H1 (cell line): ENCODE measurements at places on chromosomes 2 and 18.

DNA sequence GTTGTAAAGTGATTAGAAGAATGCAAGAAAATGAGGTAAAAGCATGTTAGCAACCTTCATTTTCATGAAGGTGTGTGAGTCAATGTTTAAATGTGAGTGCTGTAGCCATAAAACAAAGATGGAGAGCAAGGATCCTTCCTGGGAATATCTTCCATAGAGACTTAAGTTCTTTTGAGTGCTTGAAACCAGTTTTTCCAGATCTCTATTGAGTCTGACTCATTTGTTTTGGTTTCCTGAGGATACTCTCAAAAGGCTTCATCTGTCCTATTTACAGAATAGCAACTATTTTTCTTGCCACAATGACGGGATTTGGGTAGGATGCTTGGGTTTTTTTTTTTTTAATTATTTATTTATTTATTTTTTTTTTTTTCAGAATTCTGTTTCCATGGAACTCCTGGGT is 45.9 kb upstream of the ASB1 start:
- no peak for DNase-seq

DNA sequence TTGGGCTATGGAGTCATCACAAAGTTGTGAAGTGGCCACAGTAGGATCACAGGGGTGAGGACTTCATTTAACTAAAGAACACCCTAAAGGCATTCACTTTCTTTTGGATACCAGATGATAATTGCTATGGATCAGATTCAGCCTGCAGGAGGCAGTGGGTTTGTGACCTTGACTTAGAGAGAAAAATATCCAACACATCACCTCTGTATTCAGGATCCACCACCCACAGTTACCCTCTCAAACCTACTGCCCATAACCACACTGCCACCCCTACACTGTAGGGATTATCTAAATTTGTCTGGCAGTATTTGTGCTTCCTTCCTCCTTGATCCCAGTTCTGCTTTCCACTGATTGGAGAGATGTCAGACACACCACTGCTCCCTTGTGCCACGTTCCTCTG is 269.4 kb downstream of the MYCN start:
- no peak for DNase-seq

- no peak for DNase-seq
Measured at GRCh38 chr2:58127111-58127510, 80.5 kb downstream of the VRK2 start.

DNA sequence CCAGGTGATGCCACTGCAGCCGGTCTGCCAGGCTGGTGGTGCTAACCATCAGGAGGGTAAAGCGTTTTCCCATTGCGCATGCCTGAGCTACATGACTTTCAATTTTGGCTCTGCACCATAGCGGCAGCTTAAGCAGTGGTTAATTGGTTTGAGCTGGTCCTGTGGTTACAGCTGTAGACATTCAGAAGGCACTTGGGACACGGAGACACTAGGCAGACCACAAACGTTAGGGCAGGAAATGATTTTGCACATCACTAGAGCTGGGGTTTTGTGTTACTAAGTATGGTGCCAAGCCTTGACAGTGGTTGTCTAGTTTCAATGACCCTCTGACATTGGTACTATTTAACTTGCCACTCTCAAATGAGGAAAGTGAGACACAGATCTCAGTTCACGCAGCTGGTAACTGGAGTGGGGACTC is 28.9 kb upstream of the CNOT11 start:
- no peak for DNase-seq

DNA sequence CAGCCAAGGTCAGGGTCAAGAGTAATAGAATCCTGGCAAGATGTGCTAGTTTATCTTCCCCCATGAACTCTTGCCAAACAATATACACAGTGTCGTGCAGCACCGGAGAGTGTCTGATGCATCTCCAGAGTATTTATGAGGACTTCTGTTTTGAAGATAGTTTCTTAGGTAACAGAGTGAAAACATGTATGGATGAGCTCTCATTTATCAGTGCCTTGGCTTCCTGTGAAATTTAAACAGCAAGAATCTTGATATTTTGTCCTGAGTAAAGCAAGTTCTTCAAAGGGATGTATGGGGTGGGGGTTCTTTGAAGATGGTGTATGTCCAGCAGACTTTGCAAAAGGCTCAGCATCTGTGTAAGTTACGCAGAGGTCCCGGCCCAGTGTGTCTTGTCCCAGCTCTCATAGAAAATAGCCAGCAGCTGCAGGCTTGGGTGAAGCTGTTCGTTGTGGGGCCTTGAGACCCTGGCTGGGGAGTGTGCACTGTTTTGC is 361.0 kb upstream of the NT5C1B start:
- no peak for DNase-seq

DNA sequence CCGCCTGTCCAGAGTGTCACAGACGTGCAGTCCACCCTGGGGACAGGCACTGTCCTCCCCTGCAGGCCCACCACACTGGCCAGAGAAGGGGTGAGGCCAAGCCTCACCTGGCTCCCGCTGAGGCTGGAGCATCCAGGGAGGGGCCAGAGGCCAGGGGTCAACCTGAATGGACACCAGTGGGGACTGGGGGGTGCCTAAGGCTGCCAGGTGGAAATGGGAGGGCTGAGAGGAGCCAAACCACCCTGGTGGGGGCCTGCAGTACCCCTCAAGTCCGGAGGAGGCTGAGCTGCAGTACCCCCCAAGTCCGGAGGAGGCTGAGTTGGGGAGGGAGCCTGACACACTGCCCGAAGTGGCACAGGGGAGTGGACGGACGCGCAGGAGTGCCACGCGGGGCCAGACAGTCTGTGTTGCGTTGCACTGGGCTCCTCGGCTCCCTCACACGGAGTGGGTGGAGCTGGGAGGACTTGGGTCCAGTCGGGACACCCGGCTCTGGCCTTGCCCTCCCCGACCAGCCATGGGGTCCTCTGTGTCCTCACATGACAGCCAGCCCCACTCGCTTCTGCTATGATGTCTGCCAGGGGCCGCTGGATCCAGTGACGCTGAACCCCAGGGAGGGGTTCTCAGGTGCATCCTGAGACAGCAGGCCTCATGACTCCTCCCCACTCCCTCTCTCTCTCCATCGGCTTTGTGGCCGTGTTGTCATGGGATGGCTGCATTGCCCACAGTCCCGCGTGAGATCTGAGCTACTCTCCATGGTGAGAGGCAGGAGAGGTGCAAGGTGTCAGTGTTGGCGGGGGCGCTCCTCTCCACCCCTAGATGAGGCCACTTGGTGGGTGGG is 22.3 kb upstream of the GPC1 start:
- no peak for DNase-seq

GRCh38 chr2:28049899-28050298 is 159.4 kb downstream of the BABAM2 start:
- DNase-seq: no peak

DNA sequence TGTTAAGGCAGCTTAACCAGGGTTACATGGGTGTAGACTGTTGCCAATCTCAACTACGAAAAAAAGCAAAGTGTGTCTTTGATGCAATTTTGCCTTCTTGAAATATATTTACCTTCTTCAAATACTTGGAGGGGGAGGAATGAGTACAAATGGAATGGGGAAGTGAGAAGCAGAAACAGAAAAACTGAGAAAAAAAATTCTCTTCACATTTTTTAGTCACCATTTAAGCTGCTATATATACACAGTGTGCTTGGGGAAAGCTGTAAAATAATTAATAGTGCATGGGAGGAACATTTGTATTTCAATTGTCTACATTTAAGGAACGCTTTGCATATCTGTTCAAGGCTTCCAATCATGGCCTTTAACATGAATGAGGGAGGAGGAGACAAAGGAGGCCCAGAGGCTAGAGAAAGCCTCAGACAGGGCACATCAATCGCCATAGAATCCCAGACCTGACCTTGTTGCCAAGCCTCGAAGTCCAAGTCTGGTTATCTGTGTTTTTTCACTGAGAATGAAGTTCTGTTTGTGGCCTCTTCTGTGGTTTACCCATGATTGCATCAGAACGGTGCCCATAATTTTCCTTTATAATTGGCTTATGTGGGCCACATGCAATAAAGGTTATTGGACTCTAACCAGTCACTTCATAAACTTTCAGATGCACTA is 158.6 kb downstream of the PIK3C3 start:
- DNase-seq: no peak

DNA sequence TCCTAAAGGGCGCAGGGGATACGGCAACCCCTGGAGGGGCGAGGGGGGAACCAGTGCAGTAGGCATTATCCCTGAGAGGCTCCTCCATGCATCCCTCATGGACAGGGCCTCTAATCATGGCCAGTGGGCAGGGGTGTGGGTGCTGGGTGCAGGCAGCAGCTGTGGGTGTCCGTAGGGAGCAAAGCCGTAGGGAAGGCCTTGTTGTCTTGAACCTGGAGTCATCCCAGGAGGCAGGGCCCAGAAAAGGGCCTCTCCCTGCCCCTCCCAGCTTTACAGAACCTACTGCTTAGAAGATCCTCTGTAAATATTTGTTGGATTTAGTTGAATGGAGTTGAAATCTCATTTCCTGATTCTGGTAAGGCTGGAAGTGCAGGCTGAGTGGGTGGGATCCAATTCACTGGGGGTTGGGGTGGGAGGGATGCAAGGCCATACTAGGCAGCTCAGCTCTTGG is 207.0 kb upstream of the HAAO start:
- DNase-seq: no peak

DNA sequence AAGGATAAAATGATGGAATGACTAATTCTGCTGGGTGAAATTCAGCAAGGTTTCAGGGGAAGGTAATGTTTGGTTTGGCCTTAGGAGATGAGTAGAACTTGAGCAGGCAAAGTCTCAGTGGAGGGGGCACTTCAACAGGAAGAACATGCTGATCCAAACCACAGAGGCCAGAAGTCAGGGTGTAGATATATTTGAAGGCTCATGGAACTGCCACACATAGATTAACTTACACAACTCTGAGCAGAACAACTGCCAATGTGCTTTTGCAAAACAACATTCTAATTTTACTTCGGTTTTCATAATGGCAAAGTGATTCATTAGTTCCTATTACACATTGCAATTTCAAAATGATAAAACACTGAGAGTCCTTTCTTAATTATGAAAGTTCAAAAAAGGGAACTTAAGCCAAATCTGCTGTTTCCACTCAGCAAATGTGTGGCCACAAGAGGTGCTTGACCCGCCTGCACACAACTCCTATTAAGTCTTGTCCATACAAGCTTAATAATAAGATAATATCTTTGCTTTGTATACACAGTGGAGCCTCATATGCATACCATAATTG is 284.8 kb downstream of the MREG start:
- no peak for DNase-seq

- no peak for DNase-seq
Measured at GRCh38 chr2:190052307-190052706, 10.2 kb downstream of the MSTN start.

GRCh38 chr2:102518170-102518569 is 45.1 kb downstream of the SLC9A4 start:
- DNase-seq: no peak
